Fibroblast of the aortic adventitia (primary cell): ENCODE measurements at places on chromosomes 5 and 9. TPM values are rescaled to one million over a fixed set of nuclear protein-coding genes. Genes with fewer than 3 reads are reported as not detected.

The GRXCR2 gene
- total RNA-seq = 0.09 TPM in 1 of 2 replicates, not detected in the other

The CCNJL gene
- total RNA-seq = 0.27 and 0.82 TPM in 2 replicates

The CXCL14 gene
- 0.18 and 0.33 TPM in 2 replicates for total RNA-seq

- no peak for DNase-seq
Measured at GRCh38 chr9:134152022-134152448, 12.3 kb downstream of the RNU6ATAC start.

GRCh38 chr5:41418220-41419031, 92.0 kb downstream of the PLCXD3 start:
- peak; percentile 67 for DNase-seq

DNA sequence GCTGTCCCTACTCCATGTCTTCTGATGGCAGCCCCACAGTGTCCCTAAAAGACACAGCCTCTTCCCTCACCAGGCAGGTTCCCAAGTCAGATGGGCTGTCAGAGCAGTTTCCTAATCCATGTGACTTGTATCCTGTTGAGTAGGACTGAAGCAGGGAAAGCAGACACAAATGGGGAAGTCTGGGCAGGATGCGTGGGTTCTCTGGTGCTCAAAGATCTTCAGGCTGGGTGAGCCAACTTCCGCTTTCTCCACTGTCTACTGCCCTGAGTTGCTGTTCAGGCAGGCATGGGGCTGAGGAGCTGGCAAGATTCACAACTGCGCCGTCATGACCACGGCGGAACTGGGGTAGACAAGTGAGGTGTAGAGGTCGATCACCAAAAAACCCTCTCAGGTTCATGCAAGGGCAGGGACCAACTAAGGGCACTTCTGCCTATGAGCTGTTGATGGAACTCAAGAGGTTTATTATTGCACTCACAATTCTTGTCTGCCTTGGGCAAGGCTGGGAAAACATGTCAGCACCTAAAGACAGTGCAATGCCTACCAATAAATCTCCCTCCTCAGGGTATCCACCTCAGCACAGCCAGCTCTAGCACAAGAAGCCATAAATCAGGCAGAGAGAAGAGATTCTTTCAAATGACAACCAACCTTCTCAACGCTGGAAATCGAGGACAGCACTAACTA, 83.4 kb downstream of the RAPGEF1 start:
- DNase-seq = no peak
